Fibroblast of skin of left quadriceps (primary cell): ENCODE measurements at places on chromosomes 5 and 9.

DNA sequence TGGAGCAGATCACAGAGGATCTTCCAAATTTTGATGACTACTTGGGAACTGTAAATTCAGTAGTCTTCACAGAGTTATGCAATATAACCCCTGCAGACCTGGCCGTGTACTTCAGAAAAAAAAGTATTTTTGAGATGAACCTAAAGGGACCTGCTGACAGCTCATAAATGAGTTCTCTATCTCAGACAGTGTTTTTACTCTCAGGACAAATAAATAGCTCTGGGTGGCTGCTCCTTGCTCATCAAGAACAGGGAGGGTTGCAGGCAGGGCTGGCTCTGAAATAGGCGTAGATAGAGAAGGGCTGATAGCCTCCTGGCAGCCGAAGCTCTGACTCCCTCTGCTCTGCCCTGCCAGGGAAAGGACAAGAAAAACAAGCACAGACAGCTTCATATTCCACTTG lies 64.8 kb downstream of the PLAC8L1 start:
- no peak for DNase-seq

- DNase-seq: no peak
Measured at GRCh38 chr9:137293094-137293481, 9.0 kb downstream of the NRARP start.

- no peak for DNase-seq
Measured at GRCh38 chr9:38761999-38762398, 42.1 kb upstream of the FAM240B start.

DNA sequence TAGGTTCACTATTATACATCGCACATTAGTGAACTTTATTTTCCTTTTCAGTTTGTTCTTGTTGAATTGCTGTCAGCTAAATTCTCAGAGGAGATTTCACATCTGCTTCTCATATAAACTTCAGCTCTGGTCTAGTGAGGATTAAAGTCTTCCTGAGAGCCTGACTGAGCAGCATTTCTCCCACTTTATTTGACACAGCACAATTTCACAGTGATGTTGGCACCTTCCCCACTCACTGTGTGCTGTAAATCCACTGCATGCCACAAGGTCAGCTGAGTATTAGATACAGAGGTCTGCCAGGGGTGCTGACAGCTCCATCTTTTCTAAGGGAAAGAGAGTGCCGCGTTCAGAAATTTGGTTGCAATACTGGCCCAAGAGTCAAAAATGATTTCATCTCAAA lies 567.4 kb downstream of the PRR16 start:
- DNase-seq: peak; percentile 78

- DNase-seq: no peak
Measured at GRCh38 chr9:133980864-133981588, 11.1 kb downstream of the VAV2 start.

GRCh38 chr5:30000231-30000630 lies 1193.3 kb upstream of the CDH6 start:
- no peak for DNase-seq

GRCh38 chr5:158419186-158419585 lies 560.2 kb upstream of the CLINT1 start:
- no peak for DNase-seq

GRCh38 chr9:134722120-134722701 lies 80.6 kb downstream of the COL5A1 start:
- no peak for DNase-seq

DNA sequence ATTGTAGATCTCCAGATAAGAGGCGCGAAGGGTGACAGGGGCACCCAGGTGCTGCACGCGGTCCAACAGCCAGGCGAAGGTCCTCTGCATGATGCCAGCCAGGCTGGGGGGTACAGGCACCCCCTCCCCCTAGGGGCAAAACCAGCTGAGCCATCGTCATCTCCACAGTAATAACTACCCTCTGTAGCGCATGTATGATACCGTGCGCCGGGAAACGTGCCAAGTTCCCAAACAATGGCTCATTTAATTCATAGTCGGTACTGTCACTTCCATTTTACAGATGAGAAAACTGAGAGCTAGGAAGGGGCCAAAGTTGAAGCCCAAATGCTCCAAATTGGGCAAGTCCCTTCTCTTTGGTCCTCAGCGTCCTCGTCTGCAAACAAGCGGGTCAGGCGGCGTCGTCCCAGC lies 1.5 kb downstream of the KIF12 start:
- no peak for DNase-seq

DNA sequence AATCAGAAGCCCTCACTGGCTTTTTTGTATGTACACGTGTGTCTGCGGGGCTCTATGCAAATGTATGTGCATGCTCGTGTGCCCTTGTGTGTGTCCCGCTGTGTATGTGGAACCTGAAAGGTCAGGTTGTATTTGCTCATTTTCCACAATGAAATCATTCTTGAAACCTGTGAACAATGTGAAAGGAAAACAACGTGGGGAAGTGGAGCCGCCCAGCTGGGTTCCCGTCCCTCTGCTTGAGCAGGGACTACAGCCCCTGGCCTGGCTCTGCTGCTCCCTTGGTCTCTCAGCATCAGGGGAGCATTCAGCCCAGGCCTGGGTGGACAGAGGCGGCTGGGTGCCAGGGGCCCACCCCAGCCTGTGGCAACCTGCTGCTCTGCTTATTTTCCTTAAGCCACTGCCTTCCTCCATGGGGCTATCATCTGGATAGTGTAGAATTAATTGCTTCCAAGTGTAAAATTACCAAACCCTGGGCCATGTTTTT lies 3.0 kb downstream of the ECSCR start:
- no peak for DNase-seq

GRCh38 chr5:3010301-3010952 lies 258.9 kb upstream of the IRX2 start:
- DNase-seq: no peak

- peak; percentile 77 for DNase-seq
Measured at GRCh38 chr9:88980740-88981203, 10.5 kb upstream of the S1PR3 start.
